ENCODE measurements at places on chromosomes 6 and 20.

- DNase-seq: no peak
These were observed 9.5 kb downstream of the FAM120B start for GRCh38 chr6:170316071-170316470.

GRCh38 chr20:62461157-62461556, 14.6 kb downstream of the GATA5 start:
- DNase-seq: no peak

DNA sequence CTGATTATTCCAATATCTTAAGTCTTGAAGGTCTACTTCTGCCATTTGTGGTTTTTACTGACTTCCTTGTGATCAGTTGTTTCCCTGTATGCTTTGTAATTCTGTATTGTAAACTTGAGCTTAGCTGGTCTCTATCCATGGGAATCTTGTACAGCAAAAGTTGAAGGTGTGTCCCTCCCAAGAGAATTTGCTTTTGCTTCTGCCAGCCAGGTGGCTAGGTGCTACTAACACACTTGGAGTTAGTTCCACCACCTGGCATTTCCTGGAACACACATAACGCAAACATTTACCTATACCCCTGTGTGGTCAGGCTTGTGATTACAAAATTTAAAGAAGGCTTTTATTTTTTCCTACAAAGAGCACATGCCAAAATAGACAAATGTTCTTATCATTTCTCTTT, 141.2 kb downstream of the GRM4 start:
- DNase-seq: no peak

DNA sequence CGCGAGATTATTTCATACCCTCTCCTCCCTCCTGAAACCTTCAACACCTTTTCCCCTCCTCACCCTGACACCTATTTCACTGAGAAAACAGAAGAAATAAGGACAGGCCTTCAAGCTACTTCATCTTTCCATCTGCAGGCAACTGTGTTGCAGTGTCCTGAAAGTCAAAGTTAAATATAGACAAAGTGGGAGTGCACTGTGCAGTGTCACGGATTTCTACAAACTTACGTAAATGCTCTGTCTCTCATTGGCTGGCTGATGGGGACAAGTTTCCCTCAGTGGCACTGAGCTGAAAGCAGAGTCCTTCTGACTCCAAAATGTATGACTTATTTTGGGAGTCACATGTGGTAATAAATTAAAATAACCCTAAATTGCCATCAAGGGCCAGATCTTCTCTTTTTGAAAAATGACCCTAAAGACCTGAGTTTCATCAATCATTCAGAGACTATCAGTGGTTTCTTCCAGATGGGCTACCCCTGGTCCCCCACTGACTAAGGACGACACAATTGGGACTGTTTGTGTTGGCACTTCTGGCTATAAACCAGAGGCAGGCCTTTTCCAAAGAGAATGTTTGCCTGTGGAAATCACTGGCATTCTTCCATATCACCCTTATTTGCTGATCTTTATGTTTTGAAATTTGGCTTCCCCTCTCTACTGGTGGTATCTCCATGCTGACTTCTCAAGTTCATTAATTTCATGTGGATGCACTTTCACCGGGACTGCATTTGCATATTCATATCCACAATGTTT, 21.6 kb downstream of the ALDH8A1 start:
- no peak for DNase-seq

GRCh38 chr20:62367136-62367632, at the start of gene LAMA5:
LAMA5 (minus strand) TSS chr20:62367312; CDS start chr20:62367245, 67 bp downstream.
- DNase-seq: no peak

GRCh38 chr20:47720636-47721427, 64.4 kb downstream of the SULF2 start:
- no peak for DNase-seq

DNA sequence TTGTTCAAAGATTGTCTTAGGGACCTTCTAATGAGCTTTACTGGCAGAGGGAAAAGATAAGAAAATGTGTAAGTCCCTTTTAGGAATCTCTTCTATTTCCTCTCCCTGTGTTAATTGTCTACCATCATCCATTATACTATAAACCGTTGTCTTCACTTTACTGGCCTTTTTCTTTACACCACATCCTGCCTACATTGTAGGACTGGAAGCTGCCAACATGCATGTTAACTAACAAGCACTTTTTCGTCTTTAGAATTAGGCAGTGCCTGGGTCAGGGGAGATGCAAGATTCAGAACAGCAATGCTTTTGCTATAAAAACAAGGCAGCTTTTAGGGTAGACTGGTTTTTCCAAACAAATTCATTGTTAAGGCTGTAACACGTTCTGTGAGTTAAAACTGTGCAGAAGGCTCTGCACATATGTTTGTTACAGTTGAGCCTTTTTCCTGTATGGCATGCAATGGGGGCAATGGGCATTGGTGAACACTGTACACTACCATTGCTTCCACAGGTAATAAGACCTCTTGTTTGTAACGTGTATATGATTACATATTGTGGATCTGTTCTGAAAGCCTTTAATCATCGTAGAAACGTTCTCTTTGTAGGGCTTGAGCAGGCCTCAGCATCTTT, 10.9 kb upstream of the PKIG start:
- no peak for DNase-seq

GRCh38 chr6:117008618-117009017, 131.6 kb downstream of the RFX6 start:
- no peak for DNase-seq

GRCh38 chr6:87378947-87379346, 28.8 kb upstream of the CFAP206 start:
- DNase-seq: no peak

DNA sequence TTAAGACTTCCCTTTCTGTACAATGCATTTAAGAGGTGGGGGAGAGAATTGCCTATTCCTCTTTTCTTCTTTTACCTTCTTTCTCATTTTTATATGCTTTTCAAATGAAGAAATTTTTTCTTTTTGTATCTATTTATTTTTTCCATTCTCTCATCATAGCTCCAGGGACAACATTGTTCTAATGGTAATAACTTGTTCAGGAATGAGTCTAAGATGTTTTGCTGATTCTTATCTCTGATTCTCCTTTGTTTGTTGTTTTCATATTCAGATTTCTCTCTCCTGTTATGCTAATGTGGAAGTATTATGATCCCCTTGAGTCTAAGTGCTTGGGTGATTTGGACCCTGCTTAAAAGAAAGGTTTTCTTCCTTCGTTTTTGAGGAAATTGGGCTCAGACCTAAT, 451.6 kb downstream of the CDKAL1 start:
- DNase-seq: no peak

Measured in stimulated activated CD4-positive, alpha-beta T cell treated with anti-CD3 and anti-CD28 coated beads, Interleukin-1b, Interleukin-23, amount 100 ng/mL, for 4 hours (primary cell).